ENCODE measurements at places on chromosomes 11 and 22.
A peak's percentile ranks its signal among the peaks of the same experiment; 100 is the strongest.

DNA sequence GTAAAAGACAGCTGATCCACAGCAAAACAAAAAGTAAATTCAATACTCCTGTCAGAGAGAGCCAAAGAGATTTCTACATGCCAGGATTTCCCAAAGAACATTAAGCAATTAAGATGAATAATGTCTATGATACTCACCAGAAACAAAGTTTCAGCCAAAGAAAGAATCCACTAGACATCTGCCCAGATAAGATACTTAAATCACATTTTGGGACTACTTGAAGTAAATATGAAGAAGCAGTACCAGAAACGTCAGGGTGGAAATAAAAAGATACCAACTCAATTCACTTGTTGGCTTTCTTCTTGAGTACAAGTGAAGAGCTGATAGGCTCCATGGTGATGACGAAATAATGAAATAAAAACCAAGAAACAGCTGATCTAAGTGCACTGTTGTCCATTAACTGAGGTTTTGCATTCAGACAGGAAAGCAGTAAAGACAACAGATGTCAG lies 31.6 kb upstream of the ARHGAP32 start:
- DNase-seq = no peak

DNA sequence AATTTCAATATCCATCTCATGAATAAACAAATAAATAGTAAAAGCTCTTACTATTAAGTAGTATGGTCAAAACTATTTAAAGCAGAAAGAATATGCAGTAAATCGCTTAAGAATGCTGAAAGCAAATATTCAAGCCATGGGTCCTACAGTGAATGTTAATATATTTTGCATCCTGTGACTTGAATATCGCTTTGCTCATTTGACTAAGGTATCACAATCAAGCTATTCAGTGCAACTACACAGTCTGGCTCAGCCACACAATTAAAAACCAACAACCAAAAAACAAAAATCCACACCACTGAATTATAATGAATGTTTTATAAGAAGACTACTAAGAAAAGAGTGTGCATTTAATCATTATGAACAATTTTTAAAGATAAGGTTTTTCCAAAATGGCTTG lies 45.3 kb downstream of the RAB6A start:
- DNase-seq = no peak

DNA sequence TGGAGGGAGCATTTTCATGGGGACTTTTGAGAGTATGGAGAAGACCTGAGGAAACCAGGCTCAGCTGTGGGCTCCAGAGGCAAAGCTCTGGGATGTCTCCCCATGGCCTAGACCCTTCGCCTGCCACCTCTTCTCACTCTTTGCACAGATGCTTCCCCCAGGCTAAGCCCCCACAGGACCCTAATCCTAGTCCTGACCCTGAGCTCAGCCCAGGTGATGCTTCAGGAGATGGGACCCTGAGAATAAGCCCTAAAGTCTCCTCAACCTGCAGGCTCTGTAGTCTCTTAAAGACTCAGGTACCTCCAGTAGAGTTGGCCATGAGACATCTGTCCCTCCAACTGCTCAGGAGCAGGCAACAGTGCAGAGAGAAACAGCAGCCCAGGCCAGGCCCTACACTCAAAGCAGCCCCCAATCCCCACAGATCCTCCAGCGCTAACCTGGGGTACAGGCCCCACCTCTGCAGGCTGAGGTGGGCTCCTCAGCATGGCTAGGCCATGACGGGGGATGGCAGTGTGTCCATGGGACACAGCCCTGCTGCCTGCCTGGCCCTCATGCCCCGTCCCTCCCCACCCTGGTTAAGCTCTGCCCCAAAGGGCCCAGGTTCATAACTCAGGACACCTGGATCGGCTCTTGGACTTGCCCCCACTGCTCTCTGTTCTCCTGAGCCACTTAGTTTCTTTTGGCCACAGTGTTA lies 39.4 kb downstream of the GGTLC2 start:
- DNase-seq = no peak

- peak; percentile 19 for DNase-seq
These were observed 262.3 kb upstream of the MTNR1B start for GRCh38 chr11:92707173-92707619.

GRCh38 chr22:29314537-29315285 lies 786 bp downstream of the RASL10A start:
- DNase-seq = no peak

- DNase-seq = no peak
These were observed 434.4 kb downstream of the METTL15 start for GRCh38 chr11:28542561-28542960.

DNA sequence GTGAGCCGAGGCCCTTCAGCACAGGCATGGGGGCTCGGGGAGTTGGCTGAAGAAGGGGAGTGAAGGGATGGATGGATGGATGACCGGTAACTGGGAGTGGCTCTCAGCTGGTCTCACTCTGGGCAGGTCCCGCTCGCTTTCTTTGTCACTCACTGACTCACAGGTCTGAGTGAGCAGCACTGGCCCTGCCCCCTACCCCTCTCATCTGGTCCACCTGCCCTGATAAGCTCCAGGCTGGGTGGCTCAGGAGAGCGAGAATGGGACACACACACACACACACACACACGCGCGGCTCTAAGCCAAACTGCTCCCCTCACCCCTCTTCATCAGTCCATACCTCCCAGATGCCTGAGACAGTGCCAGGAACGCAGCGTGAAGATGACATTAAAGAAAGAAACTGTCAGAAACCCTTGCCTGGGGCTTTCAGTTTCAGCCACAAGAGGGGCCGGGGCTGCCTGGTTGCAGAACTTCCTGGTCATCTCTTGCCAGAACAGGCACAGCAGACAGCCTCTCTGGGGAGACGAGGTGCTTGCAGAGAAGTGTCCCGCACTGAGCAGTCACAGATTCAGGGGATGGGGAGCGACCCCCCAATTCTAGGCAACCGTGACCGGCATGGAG lies 16.5 kb upstream of the SHISAL1 start:
- peak; percentile 31 for DNase-seq

- no peak for DNase-seq
These were observed 10.8 kb upstream of the RASSF10 start for GRCh38 chr11:12998336-12998735.

GRCh38 chr22:49251371-49251770 lies 576.3 kb downstream of the BRD1 start:
- DNase-seq = no peak

All from fibroblast of skin of scalp (primary cell).